ENCODE measurements at places on chromosomes 5 and 9.

GRCh38 chr9:132238992-132239391, 77.1 kb downstream of the NTNG2 start:
- no peak for DNase-seq

GRCh38 chr5:170746961-170747340, 36.6 kb upstream of the GABRP start:
- DNase-seq = no peak

GRCh38 chr9:127011772-127012171, 97.2 kb downstream of the RALGPS1 start:
- DNase-seq = no peak

- no peak for DNase-seq
These were observed 4.4 kb downstream of the SLC22A4 start for GRCh38 chr5:132298298-132299212.

- no peak for DNase-seq
These were observed 591.8 kb upstream of the ADAMTS16 start for GRCh38 chr5:4548341-4548740.

GRCh38 chr9:86713470-86713869, 233.8 kb downstream of the GAS1 start:
- peak; percentile 84 for DNase-seq

- DNase-seq = peak; percentile 73
These were observed 306.3 kb upstream of the KCNN2 start for GRCh38 chr5:114055318-114056184.

DNA sequence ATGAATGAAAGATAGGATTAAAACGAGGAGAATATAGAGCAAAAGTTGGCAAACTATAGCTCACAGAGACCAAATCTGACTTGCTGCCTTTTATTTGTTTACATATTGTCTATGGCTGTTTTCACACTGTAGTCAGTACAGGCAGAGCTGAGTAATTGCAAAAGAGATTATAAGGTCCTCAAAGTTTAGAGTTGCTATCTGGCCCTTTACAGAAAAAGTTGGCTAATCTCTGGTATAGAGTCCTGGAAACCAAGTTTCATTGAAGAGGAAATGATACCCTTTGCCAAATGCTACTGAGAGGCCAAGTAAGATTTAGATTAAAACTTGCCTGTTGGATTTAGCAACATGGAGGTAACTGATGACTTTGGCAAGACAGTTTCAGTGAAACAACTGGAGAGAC, 36.0 kb downstream of the LYRM7 start:
- no peak for DNase-seq

GRCh38 chr9:83444110-83444509, 94.1 kb downstream of the FRMD3 start:
- peak; percentile 28 for DNase-seq

DNA sequence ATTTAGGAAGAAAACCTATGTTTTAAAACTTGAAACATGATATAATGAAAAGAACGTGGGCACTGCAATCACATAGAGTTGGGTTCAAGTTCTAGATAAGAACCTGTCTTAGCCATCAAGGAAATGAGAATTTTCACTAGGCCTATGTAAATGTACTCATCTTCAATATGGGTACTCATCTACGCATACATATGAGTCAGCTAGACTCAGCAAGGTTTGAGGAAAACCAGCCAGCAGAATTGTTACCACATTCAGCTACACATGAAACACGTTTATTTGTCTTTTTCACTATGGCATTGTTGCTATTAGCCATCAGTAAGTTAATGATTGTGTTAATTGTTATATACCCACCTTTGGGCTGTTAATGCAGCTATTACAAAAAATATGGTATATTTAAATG, 146.3 kb downstream of the CHSY3 start:
- DNase-seq = no peak

DNA sequence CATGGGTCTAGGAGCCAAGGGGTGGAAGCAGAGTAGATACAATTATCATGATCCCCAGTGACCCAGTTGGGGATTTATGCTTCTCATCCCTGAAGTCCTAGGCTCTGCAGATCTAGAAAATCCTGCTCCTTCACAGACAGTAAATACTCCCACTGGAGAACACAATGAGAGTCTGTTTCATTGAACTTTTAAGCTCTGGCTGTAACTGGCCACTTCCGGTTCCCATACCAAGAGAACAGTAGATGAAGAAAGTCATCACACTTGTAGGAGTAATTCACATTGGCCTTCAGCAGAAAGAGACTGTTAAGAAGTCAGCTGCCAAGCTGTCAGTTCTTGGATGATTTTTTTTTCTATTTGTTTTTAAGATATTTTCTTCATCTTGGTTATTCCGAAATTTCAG, 597.1 kb downstream of the ACTL7B start:
- no peak for DNase-seq

- no peak for DNase-seq
These were observed 16.1 kb downstream of the OLFML2A start for GRCh38 chr9:124793015-124793541.

DNA sequence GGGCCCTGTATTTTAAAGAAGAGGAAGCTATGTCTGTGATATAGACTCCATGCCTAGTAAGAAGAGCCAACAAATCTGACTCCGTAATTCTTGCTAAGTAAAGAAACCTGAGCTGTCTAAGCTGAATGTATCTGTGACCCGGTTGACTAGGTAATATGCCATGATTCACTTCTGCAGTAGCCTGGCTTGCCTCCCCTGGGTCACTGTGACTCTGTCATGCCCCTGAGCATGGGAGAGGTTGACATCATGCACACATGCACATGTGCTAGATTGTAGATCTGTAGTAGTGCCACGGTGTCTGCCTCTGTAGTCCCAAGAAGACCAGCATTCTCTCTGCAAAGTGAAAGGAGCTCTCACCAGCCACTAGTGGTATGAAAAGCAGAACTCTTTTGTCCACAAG, 9.1 kb downstream of the SLC22A5 start:
- DNase-seq = no peak
